T-helper 2 cell (primary cell): ENCODE measurements at places on chromosomes 2 and 18.

DNA sequence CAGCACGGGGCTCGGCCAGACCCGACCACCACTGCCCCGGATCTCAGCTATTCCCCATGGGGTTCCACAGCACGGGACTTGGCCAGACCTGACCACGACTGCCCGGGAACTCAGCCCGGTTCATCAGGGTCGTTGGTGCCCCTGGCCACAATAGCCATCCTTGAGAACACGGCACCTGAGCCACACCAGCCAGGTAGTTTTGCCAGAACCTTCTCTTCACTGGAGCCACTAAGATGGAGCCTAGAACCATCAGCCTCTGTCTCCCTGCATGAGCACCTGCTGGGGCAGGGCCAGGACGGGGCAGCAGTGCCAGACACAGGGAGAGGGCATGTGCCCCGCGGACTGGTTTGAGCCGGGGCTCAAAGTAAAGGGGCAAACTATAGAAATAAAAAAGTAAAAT is 11.4 kb upstream of the KCNG2 start:
- DNase-seq: no peak

- DNase-seq: no peak
Measured at GRCh38 chr2:1743396-1744150, 742 bp downstream of the PXDN start.

DNA sequence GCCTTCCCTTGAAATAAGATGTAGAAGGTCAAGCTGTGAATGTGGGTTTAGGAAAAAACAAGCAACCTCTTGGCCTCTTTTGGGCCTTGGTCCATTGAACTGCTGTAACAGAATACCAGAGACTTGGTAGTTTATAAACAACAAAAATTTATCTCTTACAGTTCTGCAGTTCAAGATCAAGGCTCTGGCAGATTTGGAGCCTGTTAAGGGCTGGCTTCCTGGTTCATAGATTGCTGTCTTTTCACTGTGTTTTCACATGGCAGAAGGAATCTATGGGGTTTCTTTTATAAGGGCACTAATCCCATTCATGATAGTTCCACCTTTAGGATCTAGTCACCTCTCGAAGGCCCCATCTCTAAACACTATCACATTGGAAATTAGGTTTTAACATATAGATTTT is 20.2 kb upstream of the STK17B start:
- no peak for DNase-seq

DNA sequence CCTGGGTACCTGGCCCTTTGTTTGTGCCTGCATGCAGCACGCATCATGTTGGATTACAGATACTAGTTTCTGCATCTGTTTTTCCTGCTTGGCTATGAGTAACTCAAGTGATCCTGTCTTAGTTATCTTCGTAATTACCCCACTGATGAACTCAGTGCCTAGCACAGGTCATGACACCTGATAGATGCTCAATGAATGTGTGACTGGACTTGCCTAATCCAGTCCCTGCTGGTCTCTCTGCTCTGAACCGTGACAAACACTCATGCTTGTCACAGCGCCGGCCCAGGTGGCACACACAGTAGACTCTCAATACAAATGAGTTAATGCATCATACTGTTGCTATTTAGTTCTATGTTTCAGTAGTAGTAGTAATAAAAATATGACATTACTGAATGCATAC is 31.2 kb upstream of the NTSR2 start:
- no peak for DNase-seq

GRCh38 chr2:17815468-17816184 is 634 bp upstream of the MSGN1 start:
- no peak for DNase-seq

DNA sequence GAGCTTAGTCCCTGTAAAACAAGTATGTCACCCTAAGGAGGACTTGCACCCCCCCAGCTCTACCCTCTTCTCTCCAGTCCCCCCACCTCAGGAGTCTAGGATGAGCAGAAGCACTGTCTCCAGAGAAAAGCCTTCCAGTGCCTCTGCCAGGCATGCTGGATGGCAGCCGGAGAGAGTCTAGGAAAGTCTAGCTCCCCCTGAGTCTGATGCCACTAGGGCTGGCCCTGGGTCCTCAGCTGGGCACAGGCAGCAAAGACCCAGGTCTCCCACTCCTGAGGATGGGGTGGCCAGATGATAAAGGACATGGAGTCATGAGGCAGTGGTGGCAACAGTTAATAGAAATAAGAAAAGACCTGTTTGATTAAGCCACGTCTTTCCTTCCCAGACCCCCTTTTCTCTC is 225.6 kb downstream of the CYP26B1 start:
- DNase-seq: no peak

DNA sequence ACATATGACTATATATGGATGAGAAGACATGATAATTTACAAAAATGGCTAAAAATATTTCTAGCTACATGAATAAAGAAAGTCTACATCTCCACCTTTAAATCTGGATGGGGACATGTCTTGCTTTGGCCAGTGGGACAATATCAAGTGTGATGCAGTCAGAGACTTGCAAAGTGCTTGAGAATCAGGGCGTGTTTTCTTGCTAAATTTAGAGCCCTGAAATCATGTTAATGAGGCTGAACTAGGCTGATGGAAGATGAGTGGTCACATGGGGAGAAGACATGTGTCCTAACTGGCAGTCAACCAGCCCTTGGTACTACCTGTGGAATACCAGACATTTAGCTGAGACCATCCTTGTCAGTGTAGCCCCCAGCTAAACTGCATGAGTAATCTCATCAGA is 278.5 kb upstream of the RGPD4 start:
- no peak for DNase-seq

DNA sequence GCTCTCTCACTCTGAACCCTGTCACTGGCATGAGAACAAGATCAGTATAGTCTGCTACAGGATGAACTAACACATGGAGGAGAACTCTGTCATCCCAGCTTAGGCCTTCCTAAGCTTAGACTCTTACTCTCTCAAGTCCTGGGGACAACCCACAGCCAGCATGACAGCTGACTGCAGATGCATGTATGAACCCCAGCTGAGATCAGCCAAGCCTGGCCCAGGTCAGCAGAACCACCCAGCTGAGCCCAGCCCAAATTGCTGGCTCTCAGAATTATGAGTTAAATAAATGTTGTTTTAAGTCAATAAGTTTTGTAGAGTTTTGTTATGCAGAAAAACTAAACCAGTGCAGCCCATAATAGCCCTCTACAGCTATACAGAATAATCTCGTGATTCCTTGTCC is 287.3 kb downstream of the TNS1 start:
- DNase-seq: no peak

DNA sequence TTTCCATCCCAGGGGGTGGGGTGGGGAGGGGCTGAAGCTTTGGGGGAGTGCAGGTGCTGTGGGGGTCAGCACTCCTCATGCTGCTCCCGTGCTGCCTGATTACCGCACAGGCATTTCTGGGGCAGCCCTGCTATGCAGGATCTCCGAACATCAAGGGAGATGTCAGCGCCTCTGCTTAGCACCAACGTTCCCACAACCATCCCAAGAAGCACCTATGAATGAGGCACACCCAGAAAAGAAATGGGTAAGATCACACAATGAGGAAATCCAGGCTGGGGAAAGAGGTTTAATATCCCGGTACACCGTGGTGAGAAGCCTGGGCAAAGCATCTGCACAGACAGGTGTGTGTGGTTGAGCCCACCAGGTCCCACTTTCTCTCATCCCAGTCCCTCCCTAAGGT is 17.5 kb downstream of the GAREM2 start:
- DNase-seq: no peak

DNA sequence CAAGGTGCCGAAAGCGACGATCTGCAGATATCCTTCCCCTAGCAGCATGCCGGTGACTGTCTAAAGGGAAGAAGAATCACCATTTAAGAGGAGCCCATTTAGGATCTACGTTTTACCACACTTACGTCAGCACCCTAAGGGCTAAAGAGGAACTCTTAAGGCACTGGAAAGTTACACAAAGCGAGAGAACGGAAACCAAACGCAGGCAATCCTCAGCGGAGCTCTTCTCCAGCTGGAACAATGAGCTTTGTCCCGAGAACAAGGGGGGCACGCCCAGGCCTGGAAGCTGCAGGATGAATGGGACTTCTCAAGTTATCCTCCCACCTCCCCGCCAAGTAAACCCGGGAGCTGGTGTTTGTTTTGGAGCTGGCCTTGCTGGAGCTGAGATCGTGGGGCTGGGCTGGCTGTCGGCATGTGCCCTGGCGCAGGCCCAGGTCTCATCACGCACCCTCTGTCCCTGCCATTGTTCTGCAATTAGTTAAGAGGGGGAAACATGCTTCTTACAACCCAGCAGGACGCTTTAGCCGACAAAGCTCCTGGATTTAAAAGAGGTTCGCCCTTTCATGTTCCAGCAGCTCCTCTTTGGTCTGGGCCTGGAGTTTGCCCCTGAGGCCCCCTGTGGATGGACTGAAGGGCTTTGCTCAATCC is 36.4 kb downstream of the PXDN start:
- no peak for DNase-seq
